NCI-H748 treated with DMSO at 0.1 percent for 48 hours (cell line): ENCODE measurements at places on chromosomes 2 and 18.
A peak's percentile ranks its signal among the peaks of the same experiment; 100 is the strongest.

DNA sequence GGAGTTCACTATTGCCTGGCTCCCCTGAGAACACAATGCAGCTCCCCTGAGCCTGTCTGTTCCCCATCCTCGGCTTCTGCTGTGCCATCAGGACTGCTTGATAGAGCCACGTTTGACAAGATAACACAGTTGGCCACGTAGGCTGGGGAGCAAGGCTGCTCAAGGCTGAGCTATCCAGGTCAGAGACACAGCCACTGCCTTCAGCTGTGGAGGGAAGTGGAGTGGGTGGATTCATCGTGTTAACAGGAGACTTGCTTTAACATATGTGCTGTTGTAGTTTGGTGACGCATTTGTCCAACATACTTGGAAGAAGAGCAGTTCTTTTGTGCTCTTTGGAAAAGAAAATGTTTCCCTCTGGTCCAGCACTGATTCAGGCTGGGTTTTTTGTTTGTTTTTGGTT lies 68.8 kb downstream of the WDSUB1 start:
- no peak for DNase-seq

GRCh38 chr2:171104379-171104778 lies 56.3 kb downstream of the TLK1 start:
- DNase-seq = no peak

DNA sequence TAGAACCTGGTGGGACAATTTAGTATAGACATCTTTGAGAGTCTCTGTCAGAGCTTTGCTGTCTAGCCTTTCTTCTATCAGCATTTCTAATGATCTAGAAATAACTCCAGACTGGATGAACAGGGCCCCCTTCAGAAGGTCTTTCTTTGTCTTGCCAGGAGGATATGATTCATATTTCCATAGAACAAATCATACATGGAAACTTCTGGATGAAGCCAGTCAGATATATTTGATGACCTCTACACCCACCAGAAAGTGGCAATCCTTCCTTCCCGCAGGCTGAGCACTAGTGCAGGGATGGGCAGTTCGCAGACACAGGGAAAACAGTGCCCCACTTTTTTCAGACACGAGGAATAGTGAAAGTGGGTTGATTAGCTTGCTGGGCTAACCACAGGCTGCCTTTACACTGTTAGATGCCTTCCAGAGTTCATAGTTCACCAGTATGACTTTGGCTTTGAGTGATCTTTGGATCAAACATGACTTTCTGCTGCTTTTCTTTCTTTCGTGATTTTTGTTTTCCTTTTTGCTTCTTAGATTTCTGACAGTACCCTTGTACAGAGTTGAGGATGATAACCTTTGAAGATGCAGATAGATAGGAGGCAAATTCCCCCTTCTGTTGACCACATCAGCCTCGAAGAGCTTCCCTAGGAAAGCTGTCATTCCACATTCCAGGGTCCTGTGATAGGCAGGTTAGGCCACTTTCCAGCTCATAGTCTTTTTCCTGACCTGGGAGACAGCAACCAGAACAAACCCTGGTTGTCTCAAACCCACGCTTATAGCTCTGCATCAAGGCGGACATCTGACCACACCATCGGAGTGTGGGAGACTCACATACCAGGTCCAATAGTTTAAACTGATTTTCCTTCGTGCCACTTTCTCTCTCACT lies 237.0 kb downstream of the ZNF407 start:
- DNase-seq = no peak

GRCh38 chr2:235264512-235264911 lies 229.3 kb upstream of the AGAP1 start:
- no peak for DNase-seq

- peak; percentile 63 for DNase-seq
Measured at GRCh38 chr2:20065885-20066602, 14.6 kb upstream of the LAPTM4A start.

DNA sequence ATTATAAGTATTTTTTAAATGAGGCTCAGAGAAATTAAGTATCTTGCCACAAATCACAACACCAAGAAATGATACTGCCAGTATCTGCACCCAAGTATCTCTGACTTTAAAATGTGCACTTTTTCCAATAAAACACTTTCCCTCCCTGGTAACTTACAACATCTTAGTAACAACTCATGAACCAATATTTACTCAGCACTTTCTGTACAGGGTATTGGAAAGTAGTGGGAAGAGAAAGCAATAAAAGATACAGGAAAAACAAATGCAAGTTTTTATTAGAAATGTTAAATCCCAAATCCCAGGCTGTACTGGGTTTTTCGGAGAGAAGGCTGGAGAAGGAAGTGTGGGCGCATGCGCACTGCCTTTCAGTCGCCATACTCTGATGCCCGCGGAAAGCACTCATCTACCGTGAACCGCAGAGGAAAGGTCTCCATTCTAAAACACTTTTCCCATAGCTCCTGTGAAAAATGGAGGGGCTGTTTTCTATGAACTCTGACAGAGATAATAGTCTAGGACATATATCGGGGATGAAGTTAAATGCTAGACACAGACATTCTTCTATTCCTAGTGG lies 52.1 kb downstream of the L3MBTL4 start:
- DNase-seq = no peak

- DNase-seq = no peak
Measured at GRCh38 chr18:73944715-73945114, 202.9 kb downstream of the FBXO15 start.

DNA sequence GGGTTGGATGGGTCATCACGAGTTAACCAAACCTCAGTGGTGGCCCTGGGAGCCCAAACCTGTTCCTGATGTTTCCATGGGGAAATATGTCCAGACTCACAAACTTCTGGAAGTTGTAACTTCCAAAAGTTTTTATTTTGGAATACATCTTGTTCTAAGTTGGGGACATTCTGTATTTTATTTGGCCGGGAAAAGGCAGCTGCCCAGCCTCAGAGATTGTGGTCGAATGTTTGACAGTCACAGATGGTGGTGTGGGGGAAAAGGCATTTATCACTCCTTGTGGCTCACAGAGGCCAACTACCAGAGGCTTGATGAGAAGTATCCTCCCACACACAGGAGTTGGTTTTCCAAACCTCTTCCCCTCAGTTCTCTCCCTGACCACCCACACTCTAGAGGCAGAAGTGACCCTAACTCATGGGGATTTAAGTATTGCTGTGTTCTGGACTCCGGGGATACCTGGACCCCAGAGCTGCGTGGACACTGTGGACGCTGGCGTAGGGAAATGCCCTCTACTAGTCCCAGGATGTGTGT lies 124.7 kb upstream of the PPP1CB start:
- DNase-seq = no peak

- DNase-seq = no peak
Measured at GRCh38 chr2:38601463-38602135, 1.1 kb downstream of the HNRNPLL start.

DNA sequence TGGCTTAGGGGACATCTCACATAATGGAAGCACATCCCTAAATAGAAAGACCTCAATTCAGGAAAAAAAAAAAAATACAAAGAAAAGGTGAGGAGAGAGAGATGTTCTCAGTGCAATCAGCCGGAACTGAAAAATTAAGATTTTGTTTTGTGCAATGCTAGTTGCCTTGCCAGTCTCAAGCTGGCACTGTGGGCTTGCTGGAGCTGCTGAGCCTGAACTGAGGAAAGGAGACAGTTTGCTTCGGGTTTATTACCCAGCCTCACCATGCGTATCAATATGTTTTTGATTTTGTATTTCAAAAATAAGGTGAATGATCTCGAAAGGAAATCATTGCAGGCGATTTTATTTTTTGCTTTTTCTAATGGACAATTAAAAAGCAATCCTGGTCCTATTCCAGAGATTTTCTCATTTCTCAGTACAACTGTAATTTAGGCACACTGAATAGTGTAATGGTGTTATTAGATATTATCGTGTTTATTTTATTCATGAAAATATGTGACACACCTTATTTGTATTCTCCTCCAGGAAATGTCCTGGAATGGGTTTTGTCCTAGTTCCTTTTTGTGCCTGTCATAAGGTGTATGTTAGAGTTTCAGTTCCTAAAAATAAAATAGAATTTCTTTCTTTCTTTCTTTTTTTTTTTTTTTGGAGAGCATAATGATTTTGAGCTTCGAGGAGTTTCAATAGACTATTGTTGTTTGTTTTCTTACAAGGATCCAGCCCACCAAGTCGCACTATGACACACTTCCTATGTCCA lies 72.8 kb upstream of the ZEB2 start:
- no peak for DNase-seq

GRCh38 chr2:191740759-191741158 lies 62.8 kb downstream of the NABP1 start:
- no peak for DNase-seq

GRCh38 chr2:68357605-68358337 lies 7.3 kb upstream of the PLEK start:
- DNase-seq = no peak

- DNase-seq = no peak
Measured at GRCh38 chr18:43501099-43501498, 223.8 kb upstream of the SYT4 start.

DNA sequence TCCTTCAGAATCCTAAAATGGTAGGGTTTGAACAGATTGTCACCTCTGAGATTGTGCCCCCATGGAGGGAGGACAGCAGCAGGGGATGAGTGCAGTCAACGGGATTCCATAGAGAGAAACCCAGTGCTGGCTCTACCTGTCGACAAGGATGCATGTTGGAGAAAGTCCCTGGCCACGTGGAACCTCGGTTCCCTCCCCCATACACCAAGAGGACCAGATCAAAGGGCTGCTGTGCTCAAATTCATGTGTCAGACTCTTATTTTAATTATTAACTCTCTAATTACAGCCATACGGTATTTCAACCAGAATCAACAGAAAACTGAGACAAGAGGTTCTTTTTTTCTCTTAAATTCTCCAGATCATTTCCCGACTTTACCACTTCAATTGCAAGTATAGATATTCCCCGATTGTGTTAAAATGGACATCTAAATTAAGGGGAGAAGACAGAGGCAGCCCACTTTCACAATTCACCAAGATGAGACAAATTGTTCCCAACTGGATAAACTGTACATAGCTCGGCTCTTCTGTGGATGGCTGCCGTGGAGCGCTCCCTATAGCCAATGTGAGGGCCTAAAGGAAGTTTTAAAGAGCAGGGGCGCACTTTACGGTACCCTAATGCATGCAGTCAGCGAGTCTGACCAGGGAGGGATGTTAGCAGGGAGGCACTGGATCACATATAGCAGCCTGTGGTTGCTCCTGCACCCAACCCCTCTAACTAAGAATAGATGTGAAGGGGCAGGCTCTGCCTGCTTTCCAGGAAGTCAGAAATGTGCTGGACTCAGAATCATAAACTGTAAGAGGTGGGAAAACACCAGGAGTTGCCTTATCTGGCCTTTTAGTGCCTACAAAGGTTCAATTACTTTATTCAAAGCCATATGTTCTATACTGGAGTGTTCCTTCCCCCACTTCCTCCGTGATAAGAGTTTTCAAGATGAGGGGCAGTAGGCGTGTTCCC lies 123.1 kb downstream of the CACNB4 start:
- DNase-seq = no peak

DNA sequence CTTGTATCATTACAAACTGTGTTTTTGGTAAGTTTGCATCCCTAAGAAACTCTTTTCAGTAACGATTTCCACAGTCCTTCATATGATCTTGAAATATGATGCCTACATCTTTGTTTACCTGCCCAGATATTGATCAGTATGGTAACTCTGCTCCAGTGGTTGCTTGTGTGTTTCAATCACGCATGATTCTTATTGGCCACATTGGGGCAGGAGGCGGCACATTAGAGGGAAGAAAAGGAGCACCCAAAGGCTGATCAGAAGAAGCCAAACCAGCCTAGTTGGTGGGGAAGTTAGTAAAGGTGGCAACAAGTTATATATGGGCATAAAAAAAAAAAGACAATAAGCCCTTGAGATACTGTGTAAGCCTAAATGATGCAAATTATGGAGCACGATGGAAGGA lies 158.9 kb downstream of the RHBDD1 start:
- DNase-seq = no peak

DNA sequence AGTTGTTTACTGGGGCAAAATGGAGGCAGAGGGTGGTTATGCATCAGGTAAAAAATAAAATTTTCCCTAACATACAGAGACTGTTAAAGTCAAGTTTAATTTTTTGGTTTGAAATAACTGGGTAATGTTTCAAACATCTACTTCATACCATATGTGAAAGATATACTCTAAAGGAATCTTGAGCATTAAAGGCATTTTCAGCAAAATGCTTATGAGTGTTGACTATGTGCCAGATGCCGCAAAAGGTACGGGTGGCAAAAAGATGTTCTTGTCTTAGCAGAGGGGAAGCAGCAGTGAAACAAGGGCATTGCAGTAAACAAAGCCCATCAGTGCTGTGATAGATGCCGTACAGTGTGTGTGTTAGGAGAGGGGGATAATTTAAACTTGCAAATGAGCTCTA lies 263.1 kb upstream of the ID2 start:
- DNase-seq = no peak

GRCh38 chr2:235577404-235578330 lies 83.8 kb downstream of the AGAP1 start:
- no peak for DNase-seq

DNA sequence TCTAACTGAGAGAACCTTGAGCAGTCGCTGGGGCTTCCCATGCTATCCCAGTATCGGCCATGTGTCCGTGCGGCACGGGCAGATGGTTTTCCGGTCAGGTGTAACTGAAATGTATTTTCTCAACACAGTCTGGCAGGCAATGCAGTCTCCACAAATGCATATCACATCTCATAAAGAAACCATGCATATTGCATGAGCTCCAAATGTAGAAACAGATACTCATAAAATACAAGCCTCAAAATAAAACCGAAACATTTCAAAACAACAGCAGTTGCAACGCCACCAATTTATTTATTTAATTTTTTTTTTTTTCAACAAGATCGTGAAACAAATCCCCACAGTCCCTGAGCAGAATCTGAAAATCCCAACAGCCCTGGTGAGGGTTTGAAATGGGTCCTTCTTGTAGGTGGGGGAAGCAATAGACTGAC lies 299.4 kb downstream of the LPIN1 start:
- DNase-seq = no peak

DNA sequence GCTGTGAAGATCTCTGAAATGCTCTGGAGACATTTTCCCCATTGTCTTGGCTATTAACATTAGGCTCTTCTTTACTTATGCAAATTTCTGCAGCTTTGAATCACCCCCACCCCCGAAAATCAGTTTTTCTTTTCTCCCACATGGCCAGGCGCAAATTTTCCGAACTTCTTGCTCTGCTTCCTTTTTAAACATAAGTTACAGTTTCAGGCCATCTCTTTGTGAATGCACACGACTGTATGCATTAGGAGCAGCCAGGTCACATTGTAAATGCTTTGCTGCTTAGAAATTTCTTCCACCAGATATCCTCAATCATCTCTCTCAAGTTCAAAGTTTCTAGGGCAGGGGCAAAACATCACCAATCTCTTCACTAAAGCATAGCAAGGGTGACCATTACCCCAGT lies 106.8 kb downstream of the PARD3B start:
- DNase-seq = no peak
